Stimulated activated CD4-positive, alpha-beta T cell treated with anti-CD3 and anti-CD28 coated beads, TNF-alpha, amount 100 ng/mL, for 48 hours (primary cell): ENCODE measurements at places on chromosomes 11 and 22.

GRCh38 chr11:93652161-93652597 lies 9.3 kb upstream of the CEP295 start:
- DNase-seq = no peak

GRCh38 chr11:127925475-127925874 lies 661.9 kb downstream of the ETS1 start:
- no peak for DNase-seq

DNA sequence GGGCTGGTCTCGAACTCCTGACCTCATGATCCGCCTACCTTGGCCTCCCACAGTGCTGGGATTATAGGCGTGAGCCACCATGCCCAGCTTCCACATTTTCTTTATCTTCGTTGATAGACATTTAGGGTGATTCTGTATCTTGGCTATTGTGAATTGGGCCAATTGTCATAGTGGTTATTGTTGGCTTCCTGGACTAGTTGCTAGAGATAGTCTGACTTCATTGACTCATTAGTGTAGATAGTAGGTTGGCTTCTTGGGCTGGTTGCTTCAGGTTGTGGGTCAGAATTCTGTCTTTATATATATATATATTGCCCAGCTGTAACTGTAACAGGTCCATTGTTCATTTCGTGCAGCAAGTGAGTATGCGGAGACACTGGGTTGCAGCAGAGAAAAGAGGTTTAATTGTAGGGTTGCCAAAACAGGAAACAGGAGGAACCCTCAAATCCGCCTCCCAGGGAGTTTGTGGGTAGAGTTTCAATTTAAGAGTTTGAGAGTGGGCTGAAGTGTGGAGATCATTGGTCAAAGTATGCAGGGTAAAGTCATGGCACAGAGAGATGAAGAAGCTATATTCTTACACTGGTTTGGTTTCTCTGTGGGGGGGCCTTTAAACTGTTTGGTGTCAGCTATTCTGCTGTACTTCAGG lies 22.0 kb downstream of the ATG13 start:
- DNase-seq = no peak

DNA sequence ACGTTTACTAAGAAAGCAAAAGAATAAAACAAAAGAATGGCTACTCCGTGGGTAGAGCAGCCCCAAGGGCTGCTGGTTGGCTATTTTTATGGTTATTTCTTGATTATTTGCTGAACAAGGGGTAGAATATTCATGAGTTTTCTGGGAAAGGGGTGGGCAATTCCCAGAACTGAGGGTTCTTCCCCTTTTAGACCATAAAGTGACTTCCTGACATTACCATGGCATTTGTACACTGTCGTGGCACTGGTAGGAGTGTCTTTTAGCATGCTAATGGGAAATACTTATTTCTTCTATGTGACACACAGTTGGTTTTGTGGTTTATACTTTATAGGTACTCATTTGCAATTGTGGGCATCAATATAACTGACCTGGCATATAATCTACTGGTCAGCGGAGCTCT lies 56.3 kb downstream of the SLN start:
- no peak for DNase-seq

GRCh38 chr22:38083931-38084631 lies at the start of gene SLC16A8:
TSS of gene SLC16A8 (minus strand) at chr22:38084184. CDS start at chr22:38082873, 1,311 bp downstream.
- no peak for DNase-seq

- no peak for DNase-seq
Measured at GRCh38 chr11:31419669-31420068, 50.0 kb downstream of the DNAJC24 start.

GRCh38 chr11:35682230-35683173 lies 19.9 kb downstream of the TRIM44 start:
- no peak for DNase-seq

DNA sequence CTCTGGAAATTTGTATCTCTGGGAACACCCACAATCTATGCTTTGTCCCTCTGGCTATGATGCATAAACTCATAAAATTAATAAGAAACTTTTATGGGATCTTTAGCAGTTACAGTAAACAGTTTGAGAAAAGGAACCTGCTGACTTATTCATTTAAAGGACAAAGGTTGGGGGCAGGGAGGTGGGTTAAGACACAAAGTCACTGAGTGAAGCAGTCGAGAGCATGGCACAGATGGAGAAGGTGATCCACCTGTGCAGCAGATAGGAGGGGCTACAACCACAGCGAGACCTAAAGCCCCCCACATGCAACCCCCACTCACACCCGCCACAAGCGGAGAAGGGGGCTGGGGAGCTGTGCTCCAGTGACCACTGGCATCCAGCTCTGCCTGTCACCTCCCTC lies 45.0 kb downstream of the SMCO4 start:
- no peak for DNase-seq

DNA sequence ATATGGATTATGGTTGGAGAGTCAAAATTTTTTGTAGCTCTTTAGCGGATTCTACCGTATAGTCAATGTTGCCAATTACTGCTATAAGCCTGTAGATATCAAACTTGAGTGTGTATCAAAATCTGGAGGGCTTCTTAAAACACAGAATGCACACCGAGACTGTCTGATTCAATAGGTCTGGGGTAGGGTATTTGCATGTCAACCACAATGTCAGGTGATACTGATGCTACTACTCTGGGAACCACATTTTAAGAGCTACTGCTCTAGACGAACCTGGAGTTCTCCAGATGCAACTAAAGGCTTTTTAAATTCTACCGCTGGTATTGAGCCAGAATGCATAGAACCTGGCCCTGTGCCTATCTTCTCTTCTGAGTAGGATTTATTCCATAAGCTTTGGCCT lies 15.8 kb upstream of the MS4A4A start:
- no peak for DNase-seq

GRCh38 chr11:17634776-17635550 lies 84.4 kb upstream of the MYOD1 start:
- DNase-seq = no peak

DNA sequence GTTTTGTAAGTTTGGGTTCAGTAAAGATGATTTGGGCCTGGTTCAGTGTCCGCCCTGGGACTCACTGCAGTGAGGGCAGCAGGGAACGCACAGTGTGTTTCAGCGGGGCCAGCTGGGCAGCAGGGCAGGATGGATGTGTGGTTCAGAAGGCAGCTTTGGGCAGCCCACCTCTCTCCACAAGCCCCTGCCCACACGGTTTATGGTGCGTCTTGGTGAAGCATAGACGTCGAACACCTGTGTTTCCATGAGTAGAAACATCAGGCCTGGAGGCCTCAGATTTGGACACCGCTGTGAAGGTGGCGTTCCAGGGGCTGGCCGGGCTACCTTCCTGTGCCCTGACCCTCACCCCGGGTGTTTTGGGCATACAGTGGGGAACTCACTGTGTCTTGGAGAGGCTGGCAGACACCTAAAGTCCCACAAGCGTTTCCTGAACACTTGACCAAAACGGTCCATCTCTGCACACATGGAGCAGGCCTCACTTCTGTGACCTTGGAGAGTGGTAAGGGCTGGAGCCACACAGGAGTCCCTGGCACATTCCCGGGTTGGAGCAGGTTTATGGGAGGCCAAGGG lies 59.0 kb downstream of the ST14 start:
- DNase-seq = no peak

DNA sequence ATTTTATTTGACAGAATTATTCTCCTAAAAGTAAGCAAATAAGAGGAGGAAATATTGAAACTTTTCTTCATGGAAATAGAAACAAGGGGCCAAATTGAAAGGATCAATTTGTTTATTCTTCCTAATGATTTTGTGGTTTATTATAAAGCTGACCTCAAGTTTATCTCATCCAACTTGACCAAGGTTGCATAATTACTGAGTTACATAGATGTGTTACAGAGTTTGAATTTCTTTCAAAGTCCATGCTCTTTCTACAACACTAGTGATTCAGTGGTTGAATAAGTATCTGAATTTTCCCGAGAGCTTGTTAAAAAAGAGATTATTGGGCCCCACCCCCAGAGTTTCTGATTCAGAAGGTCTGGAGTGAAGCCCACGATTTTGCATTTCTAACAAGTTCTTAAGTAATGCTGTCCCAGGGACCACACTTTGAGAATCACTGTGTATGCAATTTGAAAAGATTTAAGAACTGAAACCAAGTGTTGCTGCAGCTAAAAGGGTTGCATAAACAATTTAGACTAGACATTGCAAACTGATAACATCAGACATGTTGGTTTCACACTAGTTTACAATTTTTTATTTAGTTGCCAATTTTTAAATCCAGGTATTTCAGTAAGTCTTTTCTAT lies 485.7 kb upstream of the ANO5 start:
- DNase-seq = no peak

DNA sequence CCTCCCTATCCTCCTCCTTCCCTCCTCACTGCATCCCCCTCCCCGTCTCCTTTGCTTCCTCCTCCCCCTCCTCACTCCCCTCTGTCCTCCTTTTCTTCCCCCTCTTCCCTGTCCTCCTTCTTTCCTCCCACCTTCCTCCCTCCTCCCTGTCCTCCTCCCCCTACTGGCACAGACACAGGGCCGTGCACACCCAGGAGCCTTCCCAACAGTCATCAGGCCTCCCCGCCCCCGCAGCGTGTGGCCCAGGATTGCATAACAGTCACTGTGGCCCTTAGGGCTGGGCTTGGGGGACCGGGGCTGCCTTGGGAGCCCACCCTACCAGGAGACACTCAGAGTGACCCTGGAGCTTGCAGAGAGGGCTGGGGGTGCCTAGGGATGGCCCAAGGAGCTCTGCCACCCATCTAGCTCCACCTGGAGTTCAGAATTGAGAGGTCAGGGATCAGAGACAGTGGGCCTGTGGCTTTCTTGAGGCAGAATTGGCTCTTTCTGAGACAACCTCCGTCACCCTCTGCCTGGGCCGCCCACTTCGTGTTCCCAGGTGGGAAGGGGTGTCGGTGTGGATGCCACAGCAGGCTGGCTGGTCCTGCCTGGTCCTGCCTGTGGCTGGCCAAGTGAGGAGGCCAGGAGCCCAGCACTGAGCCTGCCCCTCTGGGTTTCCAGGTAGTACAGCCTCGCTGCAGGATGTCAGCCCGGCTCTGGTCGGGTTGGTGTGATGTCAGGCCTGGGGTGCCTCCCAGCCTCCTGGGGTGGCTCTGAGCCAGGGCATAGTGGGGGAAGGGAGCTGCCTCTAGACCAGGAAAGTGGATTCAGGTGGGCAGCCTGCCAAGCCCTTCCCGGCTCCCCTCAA lies 1.6 kb downstream of the SPI1 start:
- no peak for DNase-seq
